ENCODE measurements at places on chromosomes 16 and 17.

DNA sequence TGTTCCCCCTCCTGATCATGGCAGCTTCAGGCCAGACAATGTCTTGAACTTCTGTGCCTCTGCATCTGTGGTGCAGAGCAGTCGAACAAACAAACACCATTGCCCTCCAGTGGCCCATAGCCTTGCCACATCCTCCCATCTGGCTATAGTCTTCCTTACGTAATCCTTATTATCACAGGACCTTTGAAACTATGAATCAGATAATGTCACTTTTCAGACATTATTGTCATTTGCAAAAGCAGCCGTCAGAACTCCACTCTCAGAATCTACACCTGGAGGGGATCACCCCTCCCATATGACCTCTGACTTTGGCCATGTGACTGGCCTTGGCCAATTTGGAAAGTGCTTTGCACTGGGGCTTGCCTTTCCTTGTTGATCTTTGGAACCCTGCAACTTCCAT is 387.3 kb downstream of the MAF start:
- peak; percentile 4 for DNase-seq

DNA sequence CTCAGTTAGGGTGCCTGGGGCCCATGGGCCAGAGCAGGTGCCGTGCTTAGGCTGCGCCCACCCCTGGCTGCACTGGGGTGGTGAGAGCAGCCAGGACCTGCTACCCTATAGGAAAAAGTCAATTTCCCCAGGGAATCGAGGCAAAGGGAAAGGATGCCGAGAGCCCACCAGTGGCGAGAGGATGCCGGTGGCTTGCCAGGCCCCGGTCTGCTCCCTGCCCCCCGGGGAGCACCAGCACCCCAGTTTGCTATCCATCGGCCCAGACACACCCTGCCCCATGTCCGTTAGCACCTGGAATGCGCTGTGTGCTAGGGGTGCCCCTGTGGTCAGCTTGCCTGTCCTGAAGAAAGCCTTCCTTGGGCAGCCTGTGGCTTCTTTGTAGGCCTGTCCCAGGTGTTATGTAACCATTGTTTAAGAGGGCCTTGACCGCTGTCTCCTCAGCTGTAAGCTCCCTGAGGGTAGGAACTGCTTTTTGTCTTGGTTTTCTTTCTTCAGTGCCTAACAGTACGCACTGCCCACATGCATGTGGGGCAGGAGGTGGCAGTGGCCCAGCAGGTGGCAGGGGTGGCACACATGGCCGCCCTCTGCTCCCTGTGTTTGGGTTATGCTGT is 40.8 kb downstream of the NT5M start:
- no peak for DNase-seq

GRCh38 chr17:82734987-82735866 is at the start of gene FN3K:
TSS of gene FN3K (plus strand) at chr17:82735615. CDS start at chr17:82735637, 22 bp downstream.
- peak; percentile 73 for DNase-seq

- DNase-seq = no peak
These were observed 14.9 kb downstream of the IRF8 start for GRCh38 chr16:85913688-85914422.

DNA sequence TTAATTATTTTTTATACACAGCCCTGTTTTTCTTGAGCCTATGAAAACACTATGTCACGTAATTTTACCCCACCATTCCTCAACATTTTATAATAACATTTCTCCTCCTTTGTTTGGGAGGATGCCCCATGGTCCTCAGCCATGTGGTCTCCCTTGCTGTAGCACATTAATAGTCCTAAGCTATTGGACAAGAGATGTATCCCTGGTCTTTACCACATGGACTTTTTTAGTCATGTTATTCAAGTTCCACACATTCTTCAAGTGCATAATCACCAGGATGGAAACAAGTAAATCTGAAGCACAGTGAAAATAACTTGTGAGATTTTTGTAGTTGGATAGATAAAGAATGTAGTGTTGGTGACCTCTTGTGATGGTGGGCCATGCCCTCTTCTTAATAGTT is 2.0 kb upstream of the KRTAP2-3 start:
- peak; percentile 87 for DNase-seq

- DNase-seq = peak; percentile 67
These were observed 4.2 kb upstream of the CRK start for GRCh38 chr17:1460233-1460632.

- peak; percentile 32 for DNase-seq
These were observed 5.3 kb upstream of the POLR3E start for GRCh38 chr16:22291860-22292318.

DNA sequence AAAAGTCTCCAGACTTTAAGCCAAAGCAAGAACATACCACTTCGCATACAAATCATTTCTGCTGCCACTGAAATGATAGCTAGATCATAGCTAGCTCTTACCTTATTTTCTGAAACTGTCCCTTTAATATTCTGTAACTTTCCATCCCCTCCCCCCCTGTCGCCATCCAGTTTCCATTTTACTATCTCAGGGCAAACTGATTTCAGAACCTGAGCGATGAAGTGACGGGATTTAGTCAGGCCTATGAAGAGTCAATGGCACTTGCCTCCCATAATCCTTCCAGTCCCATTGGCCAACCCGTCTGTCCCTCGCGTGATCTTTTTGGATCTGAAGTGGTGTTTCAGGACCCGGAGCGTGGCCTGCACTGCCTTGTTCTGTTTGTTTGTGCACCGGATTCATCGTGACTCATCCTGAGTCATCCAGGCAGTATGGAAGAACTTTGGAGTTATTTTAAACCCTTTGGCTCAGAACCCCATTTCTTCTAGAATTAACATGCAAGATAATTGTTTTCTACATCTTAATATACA is 199.8 kb upstream of the CHMP6 start:
- DNase-seq = peak; percentile 97

GRCh38 chr17:41615454-41615853 is 2.9 kb upstream of the KRT16 start:
- peak; percentile 29 for DNase-seq

DNA sequence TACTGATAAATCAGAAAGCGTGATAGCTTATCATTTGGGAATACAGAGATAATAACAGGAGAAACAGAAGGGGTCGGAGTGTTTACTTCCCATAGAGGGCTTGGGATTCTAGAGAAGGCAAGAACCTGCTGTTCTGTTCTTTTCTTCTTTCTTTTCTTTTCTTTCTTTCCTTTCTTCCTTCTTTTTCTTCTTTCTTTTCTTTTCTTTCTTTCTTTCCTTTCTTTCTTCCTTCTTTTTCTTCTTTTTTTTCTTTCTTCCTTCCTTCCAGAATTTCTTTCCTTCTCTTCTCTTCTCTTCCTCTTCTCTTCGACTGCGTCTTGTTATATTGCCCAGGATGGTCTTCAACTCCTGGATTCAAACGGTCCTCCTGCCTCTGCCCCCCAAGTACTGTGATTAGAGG is 18.3 kb downstream of the CNEP1R1 start:
- DNase-seq = no peak

DNA sequence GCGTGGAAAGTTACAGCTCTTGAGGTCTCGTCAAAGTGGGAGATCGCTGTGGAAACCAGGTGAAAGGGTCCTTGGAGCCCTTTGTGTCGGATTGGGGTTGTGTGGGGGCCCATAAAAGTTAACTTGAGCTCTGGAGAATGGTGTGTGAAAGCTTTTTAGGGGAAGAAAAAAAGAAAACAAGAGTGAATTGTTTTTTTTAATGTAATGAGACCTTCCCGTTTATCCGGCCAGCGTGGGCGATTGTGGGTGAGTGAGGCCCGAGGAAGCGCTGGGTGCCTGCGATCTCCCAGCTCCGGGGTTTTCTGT is 150.6 kb downstream of the MSI2 start:
- no peak for DNase-seq

DNA sequence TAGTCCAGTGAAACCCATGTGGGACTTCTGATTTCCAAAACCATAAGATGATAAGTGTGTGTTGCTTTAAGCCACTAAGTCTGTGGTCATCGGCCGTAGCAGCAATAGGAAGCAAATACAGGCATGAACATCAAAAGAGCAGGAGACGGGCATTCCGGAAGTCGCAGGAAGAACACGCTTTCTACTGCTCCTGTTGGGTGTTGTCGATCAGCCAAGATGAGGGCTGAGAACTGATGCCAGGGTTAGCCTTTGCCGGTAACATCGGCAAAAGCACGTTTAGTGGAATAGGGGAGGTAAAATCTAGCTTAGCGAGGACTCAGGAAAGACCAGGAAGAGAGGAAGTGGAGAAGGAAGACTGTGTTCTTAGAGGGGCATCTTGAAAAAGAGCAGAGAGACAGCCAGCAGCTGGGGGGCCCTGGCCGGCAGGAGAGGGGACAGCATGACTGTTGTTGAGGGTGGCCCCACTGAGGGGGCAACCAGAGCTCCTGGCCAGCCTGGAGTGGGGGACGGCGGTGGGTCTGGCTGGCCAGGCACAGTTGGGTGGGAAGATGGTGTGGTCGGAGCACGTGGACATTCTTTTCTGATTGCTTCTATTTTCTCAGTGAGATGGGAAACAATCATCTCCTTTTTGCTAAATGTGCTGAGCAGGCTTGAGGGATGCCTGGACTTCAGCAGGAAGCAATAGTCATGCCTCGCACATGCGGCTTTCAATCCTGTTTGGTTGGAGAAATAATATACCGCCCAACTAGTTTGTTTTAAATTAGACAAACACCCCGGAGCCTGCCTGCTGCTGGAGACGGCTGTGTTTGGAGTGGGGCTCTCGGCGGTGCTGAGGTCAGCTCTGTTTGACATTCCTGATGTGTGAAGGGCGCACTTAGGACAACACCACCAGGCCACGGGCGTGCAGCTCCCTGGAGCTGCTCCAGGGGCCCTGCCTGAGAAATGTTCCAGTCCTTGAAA is 109.9 kb downstream of the METRNL start:
- DNase-seq = peak; percentile 87

GRCh38 chr16:27394516-27394915 is 7.5 kb upstream of the IL21R start:
- no peak for DNase-seq

DNA sequence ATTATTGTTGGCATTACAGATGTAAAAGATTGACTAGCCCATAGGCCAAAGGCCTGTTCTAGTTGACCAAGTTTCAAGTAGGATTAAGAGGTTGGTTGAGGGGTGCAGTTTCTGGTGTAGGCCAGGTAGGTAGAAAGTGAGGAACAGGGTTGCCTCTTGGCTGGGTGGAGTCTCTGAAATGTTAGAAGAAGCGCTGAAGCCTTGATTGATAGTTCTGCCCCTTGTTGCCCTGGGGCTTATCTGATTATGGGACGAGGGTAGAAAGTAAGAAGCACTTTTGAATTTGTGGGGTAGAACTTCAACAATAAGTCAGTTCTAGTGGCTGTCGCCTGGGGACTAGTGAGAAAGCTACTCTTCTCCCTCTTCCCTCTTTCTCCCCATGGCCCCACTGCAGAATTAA is 6.2 kb downstream of the BCL6B start:
- no peak for DNase-seq

DNA sequence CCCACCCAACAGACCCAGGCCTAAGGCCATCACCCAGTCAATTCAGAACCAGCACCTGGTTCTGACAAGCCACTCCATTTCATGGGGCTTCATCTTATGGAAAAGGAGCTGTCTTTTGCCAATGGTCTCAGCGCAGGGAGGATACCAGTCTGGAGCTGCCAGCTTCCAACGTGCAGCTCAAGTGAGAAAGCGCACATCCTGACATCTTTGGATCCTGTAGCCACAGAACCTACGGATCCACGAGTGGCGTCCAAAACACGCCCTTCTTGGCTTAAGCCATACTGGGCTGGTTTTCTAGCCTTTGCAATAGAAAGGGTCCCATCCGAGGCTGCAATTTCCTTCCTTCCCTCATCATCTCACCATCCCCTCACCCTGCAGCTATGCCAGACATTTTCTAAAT is 101.8 kb downstream of the GAS7 start:
- no peak for DNase-seq

GRCh38 chr17:2624292-2624731 is 30.9 kb downstream of the PAFAH1B1 start:
- DNase-seq = no peak

GRCh38 chr16:74577882-74578366 is 29.0 kb downstream of the GLG1 start:
- peak; percentile 83 for DNase-seq

DNA sequence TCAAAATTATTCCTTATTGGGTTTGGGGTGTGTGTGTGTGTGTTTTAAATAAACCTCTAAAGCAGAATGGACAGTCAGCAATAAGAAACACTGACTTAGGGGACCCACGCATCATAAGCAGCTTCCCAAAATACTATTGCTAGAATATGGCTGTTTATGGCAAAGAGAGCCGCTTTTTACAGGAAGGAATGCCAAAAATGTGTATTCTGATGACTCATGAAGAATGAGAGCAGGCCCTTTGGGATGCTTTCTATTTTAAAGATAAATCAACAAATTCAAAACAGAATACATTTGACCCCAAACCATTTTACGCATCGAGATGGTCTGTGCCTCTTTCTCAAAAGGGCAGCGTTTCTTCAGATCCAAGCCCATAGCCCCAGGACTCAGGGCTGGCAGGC is 37.5 kb downstream of the ARHGAP17 start:
- peak; percentile 81 for DNase-seq

DNA sequence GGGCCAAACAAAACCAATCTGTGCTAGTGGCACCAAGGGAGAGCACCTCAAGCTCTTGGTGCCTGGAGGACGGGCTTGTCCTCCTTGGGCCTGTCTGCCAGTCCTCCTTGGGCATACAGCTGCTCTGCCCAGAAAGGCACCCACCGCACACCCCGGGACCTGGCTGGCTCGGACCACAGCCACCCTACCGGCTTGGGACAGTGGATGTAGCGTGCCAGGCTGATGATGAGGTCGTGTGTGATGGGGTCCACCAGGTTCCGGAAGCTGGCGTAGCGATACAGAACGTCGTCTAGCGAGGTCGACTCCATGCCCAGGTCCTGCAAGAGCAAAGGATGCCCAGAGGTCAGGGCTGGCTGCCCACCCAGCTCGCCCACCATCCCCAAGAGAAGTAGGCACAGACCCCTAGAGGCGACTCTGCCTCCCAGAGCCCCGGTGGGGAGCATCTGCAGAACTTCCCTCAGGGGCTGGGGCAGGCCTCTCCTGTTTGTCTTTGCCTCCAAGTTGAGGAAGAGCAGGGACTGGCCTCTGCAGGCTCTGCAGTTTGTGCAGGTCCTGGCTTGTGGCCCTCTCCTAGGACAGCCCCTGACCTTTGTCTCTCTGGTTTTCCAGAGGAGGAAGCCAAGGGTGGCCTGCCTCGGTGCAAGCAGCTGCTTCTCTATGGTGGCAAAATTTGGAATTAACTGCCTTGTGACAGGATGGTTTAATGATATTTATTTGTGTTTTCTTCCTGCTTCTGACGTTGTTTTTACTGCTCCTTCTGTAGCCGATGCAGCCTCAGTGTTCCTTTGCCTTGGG is 29.7 kb downstream of the LRRC75A start:
- no peak for DNase-seq

DNA sequence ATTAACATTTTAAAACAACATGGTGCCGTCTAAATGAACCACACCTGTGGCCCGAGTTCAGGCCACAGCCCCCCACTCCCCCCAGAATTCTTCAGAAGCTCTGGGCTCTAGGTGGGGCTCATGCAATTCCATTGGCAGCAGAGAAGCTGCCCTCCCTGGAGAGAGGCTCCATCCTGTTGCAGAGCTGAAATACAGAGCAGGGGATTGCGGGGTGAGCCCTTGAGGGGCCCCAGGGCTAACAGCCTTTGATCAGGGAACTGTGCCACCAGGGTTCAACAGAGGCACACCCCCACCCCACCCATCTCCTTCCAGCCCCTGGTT is 69.3 kb downstream of the ABR start:
- DNase-seq = no peak

GRCh38 chr17:30074254-30074653 is 42.4 kb upstream of the NSRP1 start:
- no peak for DNase-seq
